ENCODE measurements at places on chromosomes 12 and 14.

DNA sequence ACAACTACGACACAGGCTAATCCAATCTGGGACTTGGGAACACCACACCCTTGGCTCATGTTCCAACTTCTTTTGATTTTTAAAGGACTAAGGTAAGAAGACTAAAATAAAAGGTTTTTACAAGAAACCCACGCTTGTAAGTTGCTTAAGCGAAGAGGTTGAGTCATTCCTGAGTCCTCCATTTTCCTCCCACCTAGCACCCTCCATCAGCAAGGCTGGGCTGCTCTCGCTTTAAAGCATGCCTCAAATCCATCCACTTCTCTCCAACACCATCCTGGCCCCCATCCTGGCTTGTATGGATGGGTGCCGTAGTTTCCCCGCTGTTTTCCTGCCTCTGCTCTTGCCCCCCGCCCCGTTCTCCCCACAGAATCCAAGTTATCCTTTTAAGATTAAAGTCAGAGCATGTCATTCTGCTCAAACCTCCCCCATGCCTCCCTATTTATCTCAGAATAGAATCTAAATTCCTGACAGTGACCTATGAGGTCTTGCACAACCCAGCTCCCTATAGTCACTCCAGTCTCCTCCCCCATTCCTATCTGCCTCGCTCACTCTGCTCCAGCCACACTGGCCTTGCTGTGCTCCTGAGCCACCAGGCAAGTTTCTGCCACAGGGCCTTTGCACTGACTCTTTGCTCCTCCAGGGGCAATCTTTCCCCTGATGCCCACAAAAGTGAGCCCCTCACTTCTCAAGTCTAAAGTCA lies 34.5 kb downstream of the SCARB1 start:
- DNase-seq: no peak

DNA sequence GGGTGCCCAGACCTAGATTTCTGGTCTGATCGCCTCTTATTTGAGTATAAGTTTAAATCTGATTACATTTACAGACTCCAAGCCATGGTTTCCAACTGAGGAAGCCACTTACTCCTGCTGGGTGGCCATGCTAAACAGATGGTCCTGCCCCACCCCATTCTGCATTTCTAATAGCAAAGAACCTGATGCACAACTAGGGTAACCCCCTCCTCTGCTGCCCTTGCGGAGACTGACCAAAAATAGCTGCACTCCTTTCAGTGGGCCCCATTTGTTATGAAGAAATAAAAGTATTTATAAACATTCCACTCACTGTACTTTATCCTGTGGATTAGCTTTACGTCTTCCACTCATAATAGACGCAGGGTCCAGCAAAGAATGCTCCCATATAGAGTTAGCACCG lies 6.8 kb downstream of the GIT2 start:
- DNase-seq: no peak

GRCh38 chr12:120132054-120132836 lies 15.7 kb upstream of the RAB35 start:
- no peak for DNase-seq

GRCh38 chr14:22218728-22219127 lies 370.3 kb downstream of the DAD1 start:
- no peak for DNase-seq

GRCh38 chr14:50198499-50198898 lies 32.9 kb downstream of the SOS2 start:
- no peak for DNase-seq

GRCh38 chr14:64766430-64767151 lies 62.4 kb downstream of the PLEKHG3 start:
- no peak for DNase-seq

- no peak for DNase-seq
Measured at GRCh38 chr12:67991158-67991557, 1.9 kb downstream of the IFNG-AS1 start.

- DNase-seq: no peak
Measured at GRCh38 chr12:122003651-122004611, 17.8 kb upstream of the BCL7A start.

- DNase-seq: peak; percentile 92
Measured at GRCh38 chr14:89276424-89276975, 140.5 kb downstream of the FOXN3 start.

- no peak for DNase-seq
Measured at GRCh38 chr14:61644175-61644574, 51.1 kb upstream of the HIF1A start.

GRCh38 chr12:129877411-129877810 lies 26.4 kb downstream of the TMEM132D start:
- no peak for DNase-seq

DNA sequence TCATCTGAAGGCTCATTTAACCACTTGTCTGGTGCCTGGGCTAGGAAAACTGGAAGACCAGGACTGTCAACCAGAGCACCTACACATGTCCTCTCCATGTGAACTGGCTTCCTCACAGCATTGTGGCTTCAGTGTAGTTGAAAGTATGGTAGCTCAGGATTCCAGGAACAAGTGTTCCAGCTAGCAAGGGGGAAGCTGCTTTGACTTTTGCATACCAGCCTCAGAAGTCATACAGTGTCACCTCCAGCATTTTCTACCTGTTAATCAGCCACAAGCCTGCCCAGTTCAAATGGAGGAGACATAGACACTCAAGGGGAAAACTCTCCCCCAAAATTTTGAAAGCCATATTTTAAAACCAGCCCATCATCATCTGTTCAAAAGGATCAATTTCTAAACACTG lies 212.8 kb upstream of the CAND1 start:
- no peak for DNase-seq

DNA sequence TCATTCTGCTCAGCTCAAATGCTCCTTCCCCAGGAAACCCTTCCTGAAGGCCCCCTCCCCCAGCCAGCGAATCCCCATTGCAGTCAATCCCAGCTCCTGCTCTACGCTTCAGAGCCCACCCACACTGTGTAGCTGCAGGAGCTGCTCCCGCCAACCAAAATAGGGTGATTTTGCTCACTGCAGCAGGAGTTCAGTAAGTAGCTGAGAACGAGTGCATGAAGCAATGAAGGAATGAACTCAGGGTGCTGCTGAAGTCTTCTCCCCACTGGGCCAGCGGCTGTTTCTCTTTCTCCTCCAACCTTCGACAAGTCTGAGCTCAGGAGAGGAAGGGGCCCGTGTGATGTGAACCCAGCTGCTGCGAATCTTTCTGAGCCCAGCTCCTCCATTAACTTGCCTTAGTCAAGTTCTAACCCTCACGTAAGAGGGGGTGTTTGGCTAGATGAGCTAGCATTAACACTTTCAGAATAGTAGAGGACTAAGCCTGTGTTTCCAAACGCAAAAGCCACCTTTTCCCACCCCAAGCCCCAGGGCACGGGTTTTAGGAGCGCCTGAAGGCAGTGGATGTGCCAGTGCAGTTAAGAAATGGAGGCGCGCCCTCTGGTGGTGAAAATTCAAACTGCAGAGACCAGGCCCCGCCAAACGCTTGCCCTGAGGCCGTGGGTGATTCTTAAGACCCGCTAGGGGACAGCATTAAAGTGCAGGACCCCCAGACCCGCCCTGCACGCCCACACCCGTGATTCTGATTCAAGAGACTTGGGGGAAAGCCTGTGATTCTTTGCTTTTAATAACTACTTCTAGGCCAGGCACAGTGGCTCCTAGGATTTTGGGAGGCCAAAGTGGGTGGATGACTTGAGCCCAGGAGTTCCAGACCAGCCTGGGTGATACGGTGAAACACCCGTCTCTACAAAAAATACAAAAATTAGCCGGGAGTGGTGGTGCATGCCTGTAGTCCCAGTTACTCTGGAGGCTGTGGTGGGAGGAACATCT lies 11.9 kb upstream of the SERPINA4 start:
- no peak for DNase-seq

- DNase-seq: no peak
Measured at GRCh38 chr12:92300777-92301176, 155.1 kb upstream of the BTG1 start.

DNA sequence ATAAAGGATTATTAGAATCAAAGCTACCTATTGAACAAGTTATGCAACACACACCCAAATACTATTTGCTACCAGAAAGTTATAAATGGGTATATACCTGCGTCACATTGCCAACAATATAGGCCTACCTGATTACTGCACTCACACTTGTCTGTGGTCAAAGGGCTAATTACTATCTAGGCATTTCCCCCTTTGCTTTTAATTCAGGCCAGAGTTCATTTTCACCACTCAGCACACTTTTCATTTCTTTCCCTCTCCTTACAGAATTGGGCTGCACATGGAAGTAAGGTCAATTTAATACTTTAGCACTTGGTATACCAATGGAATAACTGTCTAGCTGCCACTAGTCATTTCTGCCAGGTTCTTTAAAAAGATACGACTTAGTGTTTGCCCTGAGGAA lies 1.7 kb downstream of the SOS2 start:
- no peak for DNase-seq

- no peak for DNase-seq
Measured at GRCh38 chr12:3355378-3355900, 135.6 kb upstream of the PRMT8 start.

GRCh38 chr12:108298761-108299275 lies 40.3 kb downstream of the CMKLR1 start:
- DNase-seq: no peak

DNA sequence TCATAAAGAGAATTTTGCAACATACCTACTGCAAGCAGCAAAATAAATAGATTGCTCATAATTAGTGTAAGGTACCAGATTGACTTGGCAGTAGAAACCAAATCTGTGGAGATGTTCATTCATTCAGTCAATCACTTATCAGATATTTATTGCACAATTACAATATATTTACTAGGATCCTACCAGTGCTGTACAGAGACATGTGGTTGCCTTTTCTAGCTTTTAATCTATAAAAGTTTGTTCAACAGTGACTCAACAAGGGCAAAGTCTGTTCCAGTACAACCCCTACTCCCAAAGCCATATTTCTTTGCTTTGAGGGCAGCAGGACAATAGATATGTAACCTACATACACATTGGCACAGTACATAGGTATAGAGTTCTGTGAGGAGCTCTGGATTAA lies 27.3 kb downstream of the ABCD2 start:
- no peak for DNase-seq

GRCh38 chr12:107948391-107948945 lies 174.0 kb downstream of the ASCL4 start:
- no peak for DNase-seq

- no peak for DNase-seq
Measured at GRCh38 chr12:66387117-66387516, 84.8 kb downstream of the HELB start.

GRCh38 chr12:6871052-6871957 lies 1.8 kb downstream of the SPSB2 start:
- DNase-seq: peak; percentile 55

DNA sequence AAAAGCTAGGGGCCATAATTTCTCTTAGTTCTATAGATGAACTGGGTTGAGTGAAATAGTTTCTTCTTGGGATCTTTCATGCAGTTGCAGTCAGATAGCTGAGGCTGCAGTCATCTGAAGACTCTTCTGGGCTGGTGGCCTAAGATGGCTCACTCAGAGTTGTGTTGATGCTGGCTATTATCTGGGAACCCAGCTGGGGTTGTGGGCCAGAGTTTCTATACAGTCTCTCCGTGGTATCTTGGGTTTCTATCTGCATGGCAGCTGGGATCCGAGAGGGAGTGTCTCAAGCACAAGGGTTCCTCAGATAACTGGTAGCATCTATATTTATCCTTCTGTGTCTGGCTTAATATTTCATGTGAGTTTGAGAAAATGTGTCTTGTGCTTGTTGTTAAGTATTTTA lies 21.1 kb downstream of the AVPR1A start:
- no peak for DNase-seq

GRCh38 chr12:53171725-53172329 lies 8.7 kb upstream of the ZNF740 start:
- DNase-seq: no peak

- no peak for DNase-seq
Measured at GRCh38 chr14:94449930-94450329, 2.7 kb downstream of the SERPINA11 start.

DNA sequence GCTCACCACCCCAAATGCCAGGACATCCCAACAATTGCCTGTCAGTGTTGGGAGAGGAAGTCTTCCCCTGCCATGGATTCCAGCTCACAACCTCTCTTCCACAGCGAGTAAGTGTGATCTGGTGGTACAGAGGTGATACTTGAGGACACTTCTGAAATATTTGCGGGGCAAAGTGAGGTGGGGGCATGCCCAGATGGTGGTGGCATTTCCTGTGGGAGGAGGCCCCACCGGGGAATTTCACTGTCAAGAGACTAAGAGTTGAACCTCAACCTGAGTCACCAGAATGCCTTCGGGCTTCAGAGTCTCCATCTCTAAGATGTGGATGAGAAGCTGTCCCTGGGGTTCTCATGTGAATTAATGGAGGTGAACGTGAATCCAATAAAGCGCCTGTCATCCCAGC lies 122.3 kb upstream of the RFLNA start:
- DNase-seq: no peak

- peak; percentile 72 for DNase-seq
Measured at GRCh38 chr12:120292661-120293531, at the start of gene RNU4-1. Gene RNU4-1, minus strand, starts transcription at chr12:120293237.

DNA sequence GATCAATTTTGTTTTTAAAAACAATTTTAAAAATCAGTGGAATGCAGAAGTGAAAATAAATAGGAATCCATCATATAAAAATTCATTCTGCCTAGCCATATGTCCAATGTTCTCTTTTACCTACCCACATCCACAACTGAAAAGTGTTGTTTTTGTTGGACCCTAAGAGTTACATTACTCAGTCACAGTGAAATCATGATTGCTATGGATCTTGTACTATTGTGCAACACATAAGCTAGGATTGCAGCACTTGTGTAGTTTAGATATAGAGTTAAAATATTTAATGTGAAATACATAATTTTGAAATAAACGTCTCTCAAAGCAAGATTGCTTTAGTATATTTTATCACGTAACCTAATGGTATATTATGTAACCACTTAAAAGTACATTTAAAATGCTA lies 213.3 kb upstream of the CLEC14A start:
- DNase-seq: no peak

DNA sequence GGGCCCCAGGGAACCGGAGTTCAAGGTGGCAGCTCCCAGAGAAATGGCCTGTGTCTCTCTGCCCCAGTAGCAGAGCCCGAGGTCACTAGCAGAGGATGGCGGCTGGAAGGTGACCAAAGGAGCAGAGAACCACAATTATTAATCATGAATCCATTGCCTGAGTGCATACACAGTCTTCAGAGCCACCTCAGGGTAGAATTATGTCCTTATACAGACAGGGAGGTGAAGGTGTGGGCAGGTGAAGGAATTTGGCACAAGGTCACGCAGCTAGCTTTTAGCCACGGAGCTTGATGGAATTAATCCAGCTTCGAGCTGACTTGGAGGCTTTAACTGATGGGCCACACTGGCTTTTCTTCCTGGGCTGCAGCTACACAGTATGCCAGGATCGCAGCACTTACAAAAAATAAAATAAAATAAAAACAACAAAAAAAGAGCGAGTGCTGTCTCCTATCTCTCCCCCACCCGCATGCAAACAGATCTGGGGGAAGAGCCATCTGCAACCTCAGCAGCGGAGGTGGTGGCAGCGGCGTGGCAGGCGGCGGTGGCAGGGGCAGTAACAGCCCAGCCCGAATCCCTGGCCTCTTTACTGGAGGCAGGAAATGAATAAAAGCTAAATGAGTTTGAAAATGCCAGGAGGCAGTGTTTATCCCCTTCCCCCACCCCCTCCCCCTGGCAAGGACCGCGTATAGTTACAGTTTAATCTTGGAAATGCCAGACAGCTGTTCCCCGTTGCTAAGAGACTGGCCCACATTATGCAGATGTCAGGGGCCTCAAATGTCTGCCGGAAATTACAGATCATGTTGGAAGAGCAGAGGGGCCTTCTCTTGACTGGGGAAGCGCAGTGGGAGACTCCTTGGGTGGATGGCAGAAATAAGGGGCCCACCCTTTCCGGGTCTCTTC lies 93.5 kb downstream of the LRRC74A start:
- DNase-seq: no peak

GRCh38 chr14:103693515-103693914 lies 21.7 kb downstream of the XRCC3 start:
- DNase-seq: no peak

Measured in activated naive CD4-positive, alpha-beta T cell treated with anti-CD3 and anti-CD28 coated beads, Interleukin-2, amount 50 U/mL, for 72 hours (primary cell).